ENCODE measurements at places on chromosomes 6 and 20.

DNA sequence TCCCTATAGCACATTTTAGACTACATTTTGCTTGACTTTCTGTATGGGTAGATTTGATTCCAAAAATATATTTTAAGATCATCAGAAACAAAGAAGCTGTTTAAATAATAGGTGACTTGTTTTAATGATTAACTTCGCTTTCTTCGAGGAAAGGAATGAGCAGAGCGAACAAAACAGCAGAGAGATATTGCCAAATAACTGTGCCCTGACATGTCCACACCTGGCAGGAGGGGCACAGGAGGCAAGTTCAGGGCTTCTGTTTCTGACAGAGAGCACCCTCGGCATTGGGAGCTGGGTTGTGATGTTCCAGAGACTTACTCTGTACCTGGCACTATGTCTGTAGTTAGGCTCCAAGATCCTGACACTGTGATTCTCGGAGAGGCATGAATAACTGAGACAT lies 155.7 kb upstream of the SASH1 start:
- no peak for DNase-seq

DNA sequence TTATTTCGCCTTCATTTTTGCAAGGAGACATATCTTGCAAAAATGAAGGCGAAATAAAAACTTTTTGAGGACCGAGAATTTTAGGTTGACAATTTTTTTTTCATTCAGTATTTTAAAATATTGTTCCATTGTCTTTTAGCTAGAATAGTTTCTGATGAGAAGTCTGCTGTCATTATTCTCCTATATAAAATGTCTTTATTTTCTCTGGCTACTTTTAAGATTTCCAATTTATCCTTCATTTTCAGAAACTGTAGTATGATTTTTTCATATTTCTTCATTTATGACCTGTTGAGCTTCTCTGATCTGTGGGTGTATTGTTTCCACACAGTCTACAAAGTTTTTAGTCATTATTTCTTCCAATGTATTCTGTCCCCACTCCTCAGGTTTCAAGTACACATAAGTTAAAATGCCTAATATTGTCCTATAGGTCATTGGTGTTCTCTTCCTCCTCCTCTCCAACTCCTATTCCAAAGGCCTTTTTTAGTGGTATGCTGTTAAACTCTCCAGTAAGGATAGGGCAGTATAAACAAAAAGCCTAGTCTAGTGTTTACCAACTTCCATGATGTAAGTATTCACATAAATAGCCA lies 15.7 kb downstream of the AHI1 start:
- DNase-seq, result no peak

DNA sequence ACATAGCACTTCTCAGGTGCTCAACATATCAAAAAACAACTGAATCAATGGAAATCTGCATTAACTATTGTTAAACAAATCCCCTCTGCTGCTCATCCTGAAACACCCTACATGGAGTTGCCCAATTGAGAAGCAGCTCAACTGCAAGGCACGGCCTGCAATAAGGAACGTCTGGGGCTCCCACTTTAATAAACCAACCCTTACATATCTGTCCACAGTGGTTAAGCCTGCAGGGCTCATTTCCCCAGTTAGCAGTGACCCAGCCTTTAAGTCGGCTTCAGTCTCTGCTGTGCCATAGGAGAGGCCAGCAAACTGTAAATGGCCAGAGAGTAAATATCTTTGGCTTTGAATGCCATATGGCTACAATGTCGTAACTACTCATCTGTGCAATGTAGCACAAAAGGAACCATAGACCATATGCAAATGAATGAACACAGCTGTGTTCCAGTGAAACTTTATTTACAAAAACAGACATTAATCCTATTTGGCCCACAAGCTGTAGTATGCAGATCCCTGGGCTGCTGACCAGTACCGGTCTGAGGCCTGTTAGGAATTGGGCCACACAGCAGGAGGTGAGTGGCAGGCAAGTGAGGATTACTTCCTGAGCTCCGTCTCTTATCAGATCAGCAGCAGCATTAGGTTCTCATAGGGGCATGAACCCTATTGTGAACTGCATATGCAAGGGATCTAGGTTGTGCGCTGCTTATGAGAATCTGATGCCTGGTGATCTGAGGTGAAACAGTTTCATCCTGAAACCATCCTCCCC lies 522.7 kb upstream of the CDH4 start:
- DNase-seq, result no peak

- DNase-seq, result no peak
These were observed 569.7 kb upstream of the CITED2 start for GRCh38 chr6:139944131-139944530.

DNA sequence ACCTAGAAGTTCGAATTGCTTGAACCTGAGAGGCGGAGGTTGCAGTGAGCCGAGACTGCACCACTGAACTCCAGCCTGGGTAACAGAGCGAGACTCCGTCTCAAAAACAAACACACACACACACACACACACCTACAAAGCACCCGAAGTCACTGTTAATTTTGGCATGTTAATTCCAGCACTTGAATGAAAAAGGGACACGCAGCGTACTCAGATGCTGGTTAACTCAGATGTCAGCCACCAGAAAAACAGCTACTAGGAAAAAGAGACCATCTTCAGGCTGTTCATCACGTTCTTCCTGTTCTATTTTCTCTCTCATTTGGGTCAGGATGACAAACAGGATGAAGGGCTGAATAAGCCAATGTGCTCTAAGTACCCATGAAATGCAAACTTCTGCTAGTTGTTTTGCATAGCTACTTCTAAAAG lies 46.9 kb downstream of the BLOC1S5 start:
- DNase-seq, result no peak

DNA sequence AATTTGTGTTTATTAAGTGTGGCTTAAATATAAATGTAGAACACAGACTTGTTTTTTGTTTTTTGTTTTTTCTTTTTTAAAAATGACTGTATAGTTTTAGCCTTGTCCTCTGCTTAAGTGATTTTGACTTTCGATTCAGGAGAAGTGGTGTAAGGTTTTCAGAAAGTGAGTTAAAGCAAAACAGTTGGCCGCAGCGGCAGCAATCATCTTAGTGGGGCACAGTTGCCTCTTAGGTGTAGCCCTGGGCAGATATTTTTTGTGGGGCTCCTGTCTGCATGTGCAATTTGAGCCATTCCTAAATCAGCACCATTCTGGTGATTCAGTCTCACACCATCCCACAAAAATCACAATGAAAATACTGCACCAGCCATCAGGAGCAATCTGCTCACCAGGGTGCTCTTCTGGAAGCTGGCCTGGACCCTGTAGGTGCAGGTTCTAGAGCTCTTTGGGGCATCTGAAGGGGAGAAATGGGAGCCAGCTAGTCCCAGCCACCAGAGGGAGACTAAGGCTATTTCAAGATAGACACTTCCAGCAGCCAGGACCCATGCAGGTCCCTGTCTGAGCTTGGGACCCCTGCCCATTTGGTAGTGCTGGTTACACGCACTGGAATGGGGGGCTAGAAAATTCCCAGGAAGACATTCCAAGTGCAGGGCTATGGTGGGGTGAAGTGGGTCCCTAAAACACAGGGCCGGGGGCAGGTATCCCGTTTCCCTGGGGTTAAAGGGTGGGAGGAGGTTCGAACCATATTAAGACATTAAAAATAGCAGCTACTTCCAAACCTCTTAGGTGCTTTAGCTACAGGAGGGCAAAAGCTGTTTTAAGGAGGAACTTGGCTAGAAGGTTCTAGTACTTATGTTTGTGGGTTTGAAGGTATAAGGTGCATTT lies 156.6 kb downstream of the NFATC2 start:
- peak; percentile 22 for DNase-seq

DNA sequence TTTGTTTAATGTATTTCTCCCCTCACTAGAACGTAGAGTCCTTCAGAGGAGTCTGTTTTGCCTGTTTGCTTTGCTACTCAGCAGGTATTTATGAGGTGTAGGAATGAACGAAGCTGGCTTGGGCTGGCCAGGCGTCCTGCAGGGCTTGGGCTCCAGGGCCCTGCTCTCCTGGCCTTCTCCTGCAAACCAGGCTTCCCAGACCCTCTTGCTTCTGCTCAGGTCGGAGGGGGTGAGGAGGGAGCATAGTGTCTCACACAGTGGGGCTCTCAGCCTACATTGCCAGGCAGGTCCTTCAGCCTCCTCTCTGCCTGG lies 24.6 kb upstream of the MLN start:
- no peak for DNase-seq

DNA sequence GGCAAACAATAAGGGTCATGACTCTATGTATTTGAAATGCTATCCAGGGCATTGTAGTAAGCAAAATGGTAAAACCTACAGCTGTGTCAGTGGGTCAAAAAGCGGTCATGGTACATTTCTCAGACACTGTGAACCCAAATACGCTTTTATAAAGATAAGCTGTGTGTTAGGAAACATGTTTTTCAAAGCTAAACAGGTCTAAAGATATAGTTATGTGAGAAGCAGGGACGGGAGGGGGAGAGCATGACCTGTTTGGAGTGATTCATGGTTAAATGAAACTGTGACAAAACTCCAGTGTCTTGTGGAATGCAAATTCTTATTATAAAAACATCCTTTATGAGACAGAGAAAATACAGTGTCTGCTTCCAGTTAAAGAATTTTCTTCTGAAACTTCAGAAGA lies 205.4 kb upstream of the BMP2 start:
- DNase-seq, result no peak

GRCh38 chr6:90293319-90293953 lies 3.2 kb downstream of the BACH2 start:
- no peak for DNase-seq

DNA sequence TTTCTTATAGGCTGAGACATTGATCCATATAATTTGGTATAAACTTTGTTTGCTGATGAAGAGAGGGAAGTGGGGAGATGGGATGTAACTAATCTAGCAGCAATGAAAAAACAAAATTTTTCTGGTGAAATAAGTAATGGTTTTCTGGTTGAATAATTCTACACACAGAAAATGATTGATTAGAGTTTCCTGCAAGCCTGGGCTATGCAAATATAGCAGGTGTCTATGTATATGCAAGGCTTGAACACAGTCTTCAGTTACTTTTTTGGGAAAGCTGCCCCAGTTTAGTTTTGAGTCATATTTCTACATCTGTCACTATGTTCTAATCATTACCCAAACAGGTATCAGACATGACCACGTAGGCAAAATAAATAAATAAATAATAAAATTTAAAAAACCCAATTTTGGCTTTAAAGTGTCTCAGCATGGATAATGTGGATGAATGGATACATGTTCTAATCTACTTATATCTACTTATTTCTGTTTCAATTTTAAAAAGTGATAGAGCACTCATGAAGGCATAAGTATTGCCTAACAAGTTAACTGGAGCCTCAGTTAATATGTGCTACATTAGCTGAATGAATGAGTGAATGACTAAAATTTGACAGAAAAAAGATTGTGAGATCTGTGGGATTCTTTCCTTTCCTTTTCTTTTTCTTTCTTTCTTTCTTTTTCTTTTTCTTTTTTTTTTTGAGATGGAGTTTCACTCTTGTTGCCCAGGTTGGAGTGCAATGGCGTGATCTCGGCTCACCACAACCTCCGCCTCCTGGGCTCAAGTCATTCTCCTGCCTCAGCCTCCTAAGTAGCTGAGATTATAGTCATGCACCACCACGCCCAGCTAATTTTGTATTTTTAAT lies 37.2 kb upstream of the TFB1M start:
- DNase-seq, result no peak

DNA sequence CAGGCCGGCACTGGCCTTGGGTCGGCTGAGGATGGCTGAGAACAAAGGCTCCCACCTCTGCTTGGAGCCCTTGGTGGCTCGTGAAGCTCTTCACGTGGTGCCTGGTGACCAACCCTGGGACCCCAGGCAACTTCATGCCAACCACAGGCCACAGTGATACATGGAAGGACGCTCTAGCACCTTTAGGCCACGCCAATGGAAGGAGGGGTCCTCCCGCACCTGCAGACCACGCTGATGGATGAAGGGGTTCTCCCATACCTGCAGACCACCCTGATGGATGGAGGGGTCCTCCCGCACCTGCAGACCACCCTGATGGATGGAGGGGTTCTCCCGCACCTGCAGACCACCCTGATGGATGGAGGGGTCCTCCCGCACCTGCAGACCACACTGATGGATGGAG lies 62.5 kb downstream of the ERMARD start:
- no peak for DNase-seq

- DNase-seq, result no peak
These were observed 120.4 kb upstream of the GGTLC1 start for GRCh38 chr20:24109008-24109407.

- peak; percentile 37 for DNase-seq
These were observed 642 bp downstream of the GZF1 start for GRCh38 chr20:23362392-23363256.

DNA sequence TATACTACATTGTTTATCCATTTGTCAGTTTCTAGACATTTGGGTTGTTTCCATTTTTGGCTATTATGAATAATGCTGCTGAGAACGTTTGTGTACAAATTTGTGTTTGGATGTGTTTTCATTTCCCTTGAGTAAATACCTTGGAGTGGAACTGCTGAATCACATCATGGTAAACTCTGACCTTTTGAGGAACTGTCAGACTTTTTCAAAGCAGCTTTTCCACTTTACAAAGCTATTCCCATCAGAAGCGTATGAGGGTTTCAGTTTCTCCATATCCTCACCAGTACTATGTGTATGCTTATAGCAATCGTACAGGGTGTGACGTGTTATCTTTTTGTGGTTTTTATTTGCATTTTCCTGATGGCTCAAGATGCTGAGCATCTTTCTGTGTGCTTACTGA lies 103.7 kb downstream of the MYO6 start:
- DNase-seq, result no peak

DNA sequence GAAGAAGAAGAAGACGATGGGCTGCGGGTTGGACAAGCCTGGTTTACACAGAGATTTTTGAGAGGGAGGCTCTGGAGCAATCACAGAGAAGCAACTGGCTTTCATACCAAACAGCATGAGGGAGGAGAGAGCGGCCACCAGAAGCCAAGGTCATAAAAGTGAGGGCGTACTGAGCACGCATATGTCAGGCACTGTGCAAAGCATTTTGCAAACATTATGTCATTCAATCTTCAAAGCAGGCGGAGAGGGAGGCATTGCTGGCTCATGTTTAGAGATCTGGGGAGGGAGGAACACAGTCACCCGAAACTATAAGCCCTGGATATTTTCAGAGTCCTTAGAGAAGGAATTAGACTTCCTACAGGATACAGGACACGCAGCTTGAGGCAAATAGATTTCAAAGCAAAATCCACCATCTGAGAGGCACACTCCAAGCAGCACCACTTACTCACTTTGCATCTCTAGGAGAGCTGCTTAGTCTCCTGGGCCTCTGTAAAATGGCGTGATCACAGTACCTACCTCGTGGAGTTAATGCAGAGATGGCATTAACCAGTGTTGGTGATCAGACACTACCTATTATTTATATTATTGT lies 24.6 kb downstream of the RAMACL start:
- no peak for DNase-seq

GRCh38 chr20:19659448-19659847 lies 98.6 kb upstream of the RIN2 start:
- no peak for DNase-seq

- no peak for DNase-seq
These were observed 409.4 kb upstream of the SASH1 start for GRCh38 chr6:147933224-147933623.

Measured in inflammatory macrophage treated with lipopolysaccharide for 1 hour (primary cell).